ENCODE measurements at places on chromosomes 11 and 22. TPM values are rescaled to one million over a fixed set of nuclear protein-coding genes. Genes with fewer than 3 reads are reported as not detected.

- no peak for DNase-seq
Observed at GRCh38 chr11:8533332-8533731, 60.7 kb downstream of the STK33 start.

DNA sequence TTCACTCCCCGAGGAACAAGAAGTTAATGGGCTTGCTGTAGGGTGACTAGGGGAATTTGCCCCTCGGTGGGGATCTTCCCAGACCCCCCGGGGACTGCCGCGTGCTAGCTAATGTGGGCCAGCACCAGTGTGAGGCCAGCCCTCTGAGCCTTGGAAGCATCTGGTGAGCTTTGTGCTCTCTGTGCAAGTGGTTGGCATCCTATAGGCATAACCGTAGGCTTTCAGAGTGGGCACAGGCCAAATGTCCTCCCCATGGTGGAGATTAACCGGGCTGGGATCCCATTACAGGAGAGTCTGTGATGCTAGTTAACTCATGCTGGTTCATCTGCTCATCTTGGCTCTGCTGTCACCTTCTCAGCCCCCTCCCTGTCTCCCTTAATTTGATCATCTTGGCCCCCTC, 125.7 kb downstream of the TRIM29 start:
- no peak for DNase-seq

- no peak for DNase-seq
Observed at GRCh38 chr11:47948137-47948536, 32.2 kb upstream of the PTPRJ start.

DNA sequence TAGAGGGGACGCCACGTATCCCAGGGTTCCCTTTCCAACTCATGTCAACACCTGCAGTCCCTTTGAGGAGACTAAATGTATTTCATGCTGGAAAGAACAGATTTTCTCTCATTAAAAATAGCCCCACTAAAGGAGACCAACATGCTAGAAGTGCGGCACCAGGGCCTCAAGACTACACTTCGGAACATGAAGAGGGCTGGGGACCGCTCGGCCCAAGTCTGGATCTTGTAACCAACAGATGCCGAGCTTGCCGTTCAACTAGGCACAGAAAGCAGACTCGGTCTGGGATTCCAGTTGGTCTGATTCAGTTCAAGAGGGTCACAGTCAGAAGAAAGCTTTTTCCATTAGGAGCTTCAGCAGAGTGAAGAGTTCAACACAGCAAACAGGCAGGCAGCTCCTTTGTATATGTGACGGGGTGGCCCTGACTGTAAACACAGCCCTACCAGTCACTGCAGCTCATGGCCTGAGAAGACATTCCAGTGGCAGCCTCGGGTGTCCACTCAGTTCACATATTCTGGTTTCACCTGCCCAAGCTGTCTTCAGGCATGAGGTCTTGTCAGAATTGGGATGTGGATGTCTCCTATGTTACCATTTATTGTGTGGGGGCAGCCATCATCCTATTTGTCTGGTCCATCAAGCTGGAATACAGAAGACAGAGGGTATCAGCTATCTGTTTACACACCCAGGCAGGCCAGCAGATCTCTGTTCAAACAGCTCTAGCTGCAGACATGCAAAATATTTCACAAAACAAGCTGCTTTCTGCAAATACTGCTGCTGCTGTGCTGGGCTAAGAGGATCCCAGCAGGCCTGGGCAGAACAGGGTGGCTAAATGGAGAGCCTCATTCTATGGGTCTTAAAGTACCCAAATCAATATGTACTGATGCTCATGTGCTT, 8.8 kb downstream of the RIC8A start:
- peak; percentile 6 for DNase-seq

Gene CENPM
- 8.1 TPM for total RNA-seq

Gene MRGPRX3
- not detected for total RNA-seq

DNA sequence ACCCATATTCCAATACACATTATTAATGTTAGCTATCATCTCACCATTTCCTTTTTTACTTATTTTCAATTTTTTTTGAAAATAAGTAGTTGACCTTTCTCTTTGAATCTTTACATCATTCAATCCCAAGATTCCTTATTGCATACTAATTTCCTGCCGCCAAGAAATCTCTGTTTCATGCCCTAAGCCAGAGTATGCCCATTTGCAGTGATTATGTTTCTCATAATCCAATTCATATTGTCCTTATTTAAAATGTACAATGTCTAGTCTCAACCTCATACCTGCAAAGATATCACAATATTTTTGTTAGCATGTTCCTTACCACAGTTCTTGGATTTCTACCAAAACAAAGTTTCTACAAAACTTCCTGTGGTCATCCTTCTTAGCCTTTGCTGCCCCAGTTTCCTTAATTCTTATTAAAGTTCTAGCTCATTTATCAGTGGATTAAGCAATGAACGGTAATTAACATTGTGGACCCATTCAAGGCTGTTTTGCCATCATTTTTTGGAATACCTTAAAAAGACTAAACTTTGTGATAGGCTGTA, 75.3 kb downstream of the CD44 start:
- no peak for DNase-seq

Gene CTSW
- total RNA-seq: 27.2 TPM

- DNase-seq: no peak
Observed at GRCh38 chr22:43253839-43254238, 66.9 kb upstream of the TTLL12 start.

GRCh38 chr11:73661035-73661628, 14.8 kb downstream of the PLEKHB1 start:
- peak; percentile 71 for DNase-seq

DNA sequence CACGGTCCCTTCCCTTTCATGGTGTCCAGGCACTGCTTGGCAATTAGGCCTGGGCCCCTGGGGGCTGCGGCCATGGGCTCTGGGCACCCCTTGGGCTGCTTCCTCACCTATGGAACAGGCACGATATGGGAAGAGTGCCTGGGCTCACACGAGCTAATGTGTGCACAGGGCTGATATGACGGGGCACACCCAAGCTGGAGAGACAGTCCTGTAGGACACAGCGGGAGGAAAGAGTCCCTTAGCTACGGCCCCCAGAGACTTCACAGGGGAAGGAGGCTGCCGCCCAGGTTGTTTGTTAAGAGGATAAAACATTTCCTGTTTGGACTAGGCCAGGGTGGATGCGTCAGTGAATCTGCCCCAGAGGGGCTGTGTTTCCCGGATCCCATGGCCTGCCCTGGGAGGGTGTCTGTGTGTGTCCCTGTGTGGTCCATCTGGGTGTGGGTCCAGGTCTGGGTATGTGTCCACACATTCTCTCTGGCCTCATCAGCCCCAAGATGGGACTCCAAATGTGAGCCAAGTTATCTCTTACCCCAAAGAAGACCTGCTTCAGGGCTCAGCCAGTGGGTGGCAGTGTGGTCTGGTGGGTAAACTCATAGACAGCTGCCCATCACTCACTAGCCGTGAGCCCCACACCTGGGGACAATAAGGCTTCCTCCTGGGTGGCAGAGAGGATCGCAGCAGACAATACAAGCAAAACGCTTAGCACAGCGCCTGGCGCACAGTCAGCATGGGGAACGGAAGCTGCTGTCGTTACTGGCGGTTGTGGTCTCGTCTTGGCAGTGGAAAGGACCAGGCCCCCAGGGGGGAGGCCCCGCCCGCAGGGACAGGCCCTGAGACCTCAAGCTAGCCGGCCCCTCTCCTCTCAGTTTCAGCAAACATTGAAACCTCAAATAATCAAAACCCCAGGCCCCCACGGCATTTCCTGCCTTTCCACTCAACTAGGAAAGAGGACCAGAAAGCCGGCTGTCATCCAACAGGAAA, 3.2 kb upstream of the EMID1 start:
- DNase-seq: peak; percentile 2

GRCh38 chr11:122917311-122917710, 34.8 kb downstream of the JHY start:
- no peak for DNase-seq

Gene MUC5AC
- total RNA-seq: not detected

Gene ACRV1
- not detected for total RNA-seq

Gene XKR3
- not detected for total RNA-seq

GRCh38 chr11:65486570-65487466, 12.0 kb upstream of the MALAT1 start:
- DNase-seq: no peak

DNA sequence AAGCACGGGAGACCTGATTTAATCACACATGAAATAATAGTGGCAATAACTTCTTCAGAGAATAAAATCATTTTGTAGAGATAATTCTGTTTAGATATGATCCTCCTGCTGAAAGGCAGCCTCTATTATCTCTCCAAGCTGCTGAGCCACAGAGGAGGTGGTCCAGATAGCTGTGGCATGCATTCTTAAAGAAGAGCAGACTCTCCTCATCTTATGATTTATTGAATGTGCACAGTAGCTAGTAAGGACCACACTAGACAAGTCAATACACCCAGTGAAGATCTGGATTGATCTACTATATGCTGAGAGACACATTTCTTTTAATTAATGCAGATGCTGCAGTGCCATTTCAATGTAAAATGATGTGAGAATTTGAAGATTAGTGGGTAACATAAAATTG, 552.9 kb upstream of the ANO3 start:
- DNase-seq: no peak

Gene TIMM10
- 37.1 TPM for total RNA-seq

GRCh38 chr11:66858186-66858938, 1.5 kb downstream of the LRFN4 start:
- DNase-seq: no peak

Gene P2RY2
- not detected for total RNA-seq

Gene OR5P2
- not detected for total RNA-seq

Gene SPI1
- total RNA-seq: 247 TPM

DNA sequence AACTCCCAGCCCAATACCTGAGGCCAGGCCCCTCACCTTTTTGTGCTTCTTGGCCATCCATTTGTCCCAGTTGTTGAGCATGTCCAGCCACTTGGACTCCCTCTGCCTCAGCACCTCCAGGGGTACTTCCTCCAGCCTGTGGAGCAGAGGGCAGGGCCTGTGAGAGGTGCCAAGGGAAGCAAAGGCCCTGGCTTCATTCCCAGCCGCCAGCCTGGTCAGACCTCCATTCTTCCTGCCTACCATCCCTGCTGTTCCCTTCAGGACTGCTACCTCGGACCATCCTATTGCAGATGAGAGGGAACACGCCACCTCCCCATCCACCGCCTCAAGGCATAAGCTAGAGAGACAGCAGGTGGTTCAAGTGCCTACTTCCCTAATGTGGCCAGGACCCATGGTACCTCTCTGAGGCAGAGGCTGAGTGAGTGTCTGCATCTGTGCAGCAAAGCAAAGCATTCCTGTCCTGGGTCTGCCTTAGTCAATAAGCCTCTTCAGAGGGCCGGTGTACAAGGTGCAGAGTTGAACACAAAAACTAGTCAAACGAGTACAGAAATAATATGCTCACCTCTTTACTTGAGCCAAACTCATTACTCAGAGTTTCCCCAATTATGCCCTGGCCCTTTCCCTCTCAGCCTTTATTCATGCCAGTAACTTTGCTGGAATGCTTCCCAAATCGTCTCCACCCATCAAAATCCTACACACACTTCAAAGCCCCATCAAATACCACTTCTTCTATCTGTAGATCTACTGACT, 15.4 kb upstream of the CASTOR1 start:
- DNase-seq: no peak

GRCh38 chr11:72864702-72865655, 50.8 kb downstream of the ATG16L2 start:
- DNase-seq: no peak

Gene CHRM1
- total RNA-seq: not detected

Gene BTBD18
- total RNA-seq: not detected

DNA sequence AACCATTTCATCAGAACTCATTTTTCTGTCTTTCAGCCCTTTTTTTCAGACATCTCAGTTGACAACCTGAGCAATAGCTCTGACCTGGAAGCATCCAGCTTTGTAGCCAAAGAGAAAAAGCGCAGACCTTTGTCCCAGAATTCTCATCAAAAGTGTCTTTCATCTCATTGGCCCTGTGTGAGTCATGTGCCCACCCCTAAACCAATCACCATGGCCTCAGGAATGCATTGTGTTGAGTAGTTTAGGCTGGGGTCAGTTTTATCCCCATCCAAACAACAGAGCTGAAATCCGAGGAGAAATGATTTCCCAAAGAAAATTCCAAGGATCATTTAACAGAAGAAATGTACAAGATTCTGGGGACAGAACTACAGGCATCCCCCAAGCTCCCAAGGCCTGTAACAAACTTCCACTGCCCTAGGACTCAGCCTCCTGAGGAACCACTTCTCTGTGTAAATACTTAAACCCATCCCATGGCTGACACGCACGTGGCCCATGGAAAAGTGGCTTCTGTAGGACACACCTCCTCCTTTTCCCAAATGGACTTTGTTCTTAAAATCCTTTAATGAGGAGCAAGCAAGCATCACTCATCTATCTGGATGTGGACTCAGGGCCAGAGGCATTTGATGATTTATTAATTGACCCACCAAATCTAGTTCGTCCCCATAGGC, 429.0 kb downstream of the SOX6 start:
- no peak for DNase-seq

- no peak for DNase-seq
Observed at GRCh38 chr11:35623621-35624168, 5.4 kb downstream of the FJX1 start.

DNA sequence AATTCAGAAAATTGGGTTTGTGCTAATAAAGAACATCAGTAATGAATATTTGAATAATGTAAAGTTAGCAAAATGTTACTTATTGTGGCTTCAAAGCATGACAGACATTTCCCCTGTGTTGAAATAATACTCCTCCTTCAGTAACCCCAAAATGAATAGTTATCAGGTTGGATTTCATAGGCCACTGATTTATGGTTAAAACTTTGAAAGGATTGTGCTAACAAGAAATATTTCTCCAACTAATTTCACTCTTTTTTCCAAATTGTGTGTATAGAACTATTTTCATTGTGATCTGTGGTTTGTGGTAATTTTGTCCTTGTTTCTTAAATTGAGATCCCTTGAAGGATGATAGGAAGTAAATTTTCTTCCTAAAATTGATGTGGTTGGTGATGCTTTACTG, 7.9 kb downstream of the DDX10 start:
- DNase-seq: no peak

Gene ELF5
- not detected for total RNA-seq

Gene MPEG1
- 4.2 TPM for total RNA-seq

DNA sequence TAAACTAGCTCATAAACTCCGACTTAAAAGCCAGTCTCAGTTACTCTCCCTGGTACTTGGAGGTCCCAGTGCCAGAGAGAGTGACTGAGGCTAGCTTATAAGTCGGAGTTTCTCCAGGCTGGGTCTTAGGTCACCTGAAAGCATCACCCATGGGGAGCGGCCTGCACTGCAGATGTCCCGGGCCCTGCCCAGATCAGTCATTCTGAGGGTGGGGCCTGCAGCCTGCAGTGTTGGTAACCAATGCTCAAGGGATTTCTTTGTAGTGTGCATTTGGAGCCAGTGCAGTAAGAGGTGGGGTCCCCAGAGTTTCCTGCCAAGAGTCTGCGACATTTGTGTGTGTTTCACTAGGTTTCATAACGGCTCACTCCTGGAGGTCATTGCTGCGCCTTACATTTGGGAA, 14.8 kb downstream of the TAB1 start:
- no peak for DNase-seq

Gene ALX4
- not detected for total RNA-seq

GRCh38 chr22:35641494-35642120, 6.6 kb upstream of the APOL6 start:
- DNase-seq: no peak

Gene ADSL
- 61.9 TPM for total RNA-seq

Gene LUZP2
- total RNA-seq: not detected

Gene ETS1
- total RNA-seq: 871 TPM

Gene GDPD5
- 18.2 TPM for total RNA-seq

Gene GAS2L1
- total RNA-seq: 0.54 TPM

- DNase-seq: no peak
Observed at GRCh38 chr11:61055776-61056175, 46.5 kb upstream of the CD5 start.
